Activated naive CD4-positive, alpha-beta T cell treated with Interleukin-2 at 50 U/mL for 16 hours (primary cell): ENCODE measurements at places on chromosomes 3 and 15.
A peak's percentile ranks its signal among the peaks of the same experiment; 100 is the strongest.

- no peak for DNase-seq
Measured at GRCh38 chr15:66004618-66005262, 135.4 kb downstream of the RAB11A start.

GRCh38 chr3:34312684-34313083 is 514.3 kb downstream of the PDCD6IP start:
- no peak for DNase-seq

DNA sequence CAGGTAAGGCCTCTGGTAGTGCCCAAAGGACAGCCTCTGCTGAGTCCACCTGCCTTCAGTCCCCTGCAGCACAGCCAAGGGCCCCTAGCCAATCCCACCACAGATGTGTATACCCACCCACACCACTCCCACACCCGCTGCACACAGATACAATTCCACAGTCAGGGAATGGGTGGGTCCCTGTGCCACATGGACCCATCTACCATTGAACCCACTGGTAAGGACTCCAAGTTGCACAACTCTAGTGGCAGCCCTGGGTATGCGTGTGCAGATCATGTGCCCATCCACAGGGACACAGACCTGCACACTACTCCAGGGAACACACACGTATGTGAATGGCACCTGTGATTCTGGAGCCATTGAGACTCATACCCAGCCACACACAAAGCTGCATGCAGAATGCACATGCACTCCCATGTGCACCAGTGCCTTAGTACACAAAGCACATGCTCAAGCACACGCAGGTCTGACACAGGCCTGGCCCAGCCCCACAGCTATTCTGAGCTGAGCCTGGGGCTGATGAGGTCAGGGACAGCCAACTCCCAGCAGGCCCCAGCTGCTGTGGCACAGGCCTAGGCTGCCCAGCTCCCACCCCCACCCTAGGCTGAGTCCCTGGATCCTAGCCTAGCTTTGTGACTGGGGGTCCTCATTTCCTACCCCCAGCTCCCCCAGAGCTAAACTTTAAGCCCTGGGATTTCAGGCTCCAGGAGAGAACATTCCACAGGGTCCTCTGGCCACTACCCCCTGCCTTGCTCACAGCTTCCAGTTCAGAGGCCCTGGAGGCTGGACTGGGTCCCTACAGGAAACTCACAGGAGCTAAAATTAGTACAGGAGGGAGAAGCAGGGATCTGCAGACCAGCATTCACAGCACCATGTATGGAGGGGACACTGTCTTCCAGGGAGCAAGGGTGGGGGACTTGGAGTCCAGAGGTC is 2.7 kb upstream of the ALS2CL start:
- no peak for DNase-seq

DNA sequence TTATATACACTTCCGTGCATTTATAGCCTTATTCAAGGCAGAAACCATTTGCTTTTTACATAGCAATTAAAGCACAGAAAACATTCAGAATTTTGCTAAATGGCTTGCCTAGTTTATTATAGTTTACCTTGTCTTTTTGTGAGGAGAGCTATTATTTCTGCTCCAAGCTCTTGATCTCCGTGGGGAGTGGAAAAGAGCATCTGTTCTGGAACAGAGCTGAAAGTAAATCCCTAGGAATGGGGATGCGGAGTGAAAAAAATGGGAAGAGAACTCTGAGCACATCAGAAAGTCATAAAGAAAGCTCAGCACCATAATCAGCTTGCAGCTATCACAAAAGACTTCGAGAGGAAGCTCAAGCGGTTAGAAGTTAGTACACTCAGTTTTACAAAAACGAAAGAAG is 1006.7 kb downstream of the ROBO2 start:
- no peak for DNase-seq

DNA sequence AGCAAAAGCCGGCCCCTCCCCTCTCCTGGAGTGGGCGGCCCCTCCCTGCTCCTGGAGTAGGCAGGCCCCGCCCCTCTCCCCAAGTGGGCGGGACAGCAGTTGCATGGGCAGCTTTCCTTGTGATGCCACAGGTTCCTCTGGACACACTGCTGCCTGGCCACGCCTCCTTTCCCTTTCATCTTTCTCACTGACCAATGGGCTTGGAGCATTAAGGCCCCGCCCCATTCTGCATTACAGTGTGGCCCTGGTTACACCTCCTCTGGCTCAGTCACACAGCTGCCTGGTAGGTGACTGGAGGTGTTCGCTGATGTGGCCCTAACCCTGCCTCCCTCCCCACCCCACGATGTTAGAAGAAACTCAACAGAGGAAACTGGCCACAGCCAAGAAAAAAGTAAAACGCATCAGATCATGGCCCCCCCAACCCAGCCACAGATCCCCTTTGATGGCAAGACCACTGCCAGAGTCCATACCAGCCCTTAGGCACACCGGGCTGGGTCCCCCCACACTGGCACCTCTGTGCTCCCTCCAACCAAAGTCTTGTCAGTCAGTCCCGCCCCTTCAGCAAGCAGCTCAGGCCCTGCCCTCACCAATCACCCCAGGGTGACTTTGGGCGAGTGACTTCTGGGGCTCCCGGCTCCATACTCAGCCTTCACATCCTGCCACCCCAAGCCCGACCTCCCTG is 84.3 kb downstream of the ADAMTS7 start:
- no peak for DNase-seq

GRCh38 chr3:57862894-57863293 is 106.8 kb downstream of the SLMAP start:
- no peak for DNase-seq

GRCh38 chr15:79505956-79506355 is 73.8 kb downstream of the MINAR1 start:
- DNase-seq = no peak

GRCh38 chr3:190504354-190505125 is 9.3 kb upstream of the IL1RAP start:
- no peak for DNase-seq

DNA sequence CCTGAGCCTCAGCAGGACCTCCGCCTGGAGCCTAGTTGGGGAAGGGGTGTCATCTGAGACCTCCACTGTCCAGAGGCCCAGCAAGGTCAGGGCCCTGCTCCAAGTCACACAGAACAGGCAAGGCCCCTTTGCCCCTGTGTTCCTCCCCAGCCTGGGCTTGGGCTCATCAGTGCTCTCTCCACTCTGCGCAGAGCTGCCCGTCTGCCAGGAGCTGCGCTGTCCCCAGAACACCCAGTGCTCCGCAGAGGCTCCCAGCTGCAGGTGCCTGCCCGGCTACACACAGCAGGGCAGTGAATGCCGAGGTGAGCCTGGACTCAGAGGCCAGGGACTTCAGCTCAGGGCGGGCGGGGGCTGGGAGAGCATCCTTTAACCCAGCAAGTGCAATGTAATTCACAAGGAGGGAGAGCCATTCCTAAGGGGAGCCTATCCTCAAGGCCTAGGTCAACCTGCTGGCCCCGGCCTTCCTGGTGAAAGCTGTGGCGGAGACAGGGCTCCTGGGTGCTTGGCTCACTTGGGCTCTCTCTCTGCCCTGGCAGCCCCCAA is 7.7 kb downstream of the STAB1 start:
- no peak for DNase-seq

DNA sequence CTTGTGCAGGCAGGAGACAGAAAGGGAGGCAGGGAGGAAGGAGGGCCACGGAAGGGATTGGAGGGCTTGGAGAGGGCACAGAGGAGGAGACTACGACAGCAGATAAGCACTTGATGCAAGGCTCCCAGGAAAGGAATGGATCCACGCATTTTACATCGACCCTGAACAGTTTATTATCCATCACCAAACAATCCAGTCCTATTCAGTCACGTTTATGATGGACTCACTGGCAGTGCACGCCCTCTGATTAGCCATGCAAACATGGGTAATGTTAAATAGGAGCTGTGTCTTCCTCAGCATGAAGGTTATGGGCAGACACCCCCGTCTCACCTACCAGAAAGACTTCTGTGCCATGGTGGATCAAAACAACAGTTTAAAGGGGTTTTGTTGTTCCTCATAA is 80.2 kb upstream of the SNRK start:
- no peak for DNase-seq

DNA sequence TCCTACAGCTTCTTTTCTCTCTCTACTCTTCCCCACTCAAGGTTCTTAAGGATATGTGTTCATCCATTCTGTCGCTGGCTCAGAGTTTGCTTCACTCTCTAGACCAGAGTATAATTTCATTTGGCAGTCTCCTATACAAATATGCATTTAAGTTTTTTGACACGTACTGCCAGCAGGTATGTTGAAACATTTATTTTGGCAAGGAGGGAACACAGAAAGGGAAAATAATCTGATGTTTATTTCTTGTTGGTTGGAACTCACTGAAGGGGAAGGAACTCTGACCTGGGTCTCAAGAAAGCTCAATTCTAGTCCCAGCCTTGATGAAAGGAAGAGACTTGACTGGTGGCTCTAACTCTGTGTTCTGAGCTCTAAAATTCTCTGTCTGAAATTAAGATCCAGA is 21.6 kb downstream of the FANCD2 start:
- no peak for DNase-seq

- DNase-seq = no peak
Measured at GRCh38 chr3:69072928-69073327, 7.2 kb downstream of the UBA3 start.

GRCh38 chr15:74129586-74130154 is 716 bp upstream of the ISLR2 start:
- DNase-seq = no peak

- peak; percentile 79 for DNase-seq
Measured at GRCh38 chr3:11719406-11720303, 75.9 kb upstream of the VGLL4 start.

DNA sequence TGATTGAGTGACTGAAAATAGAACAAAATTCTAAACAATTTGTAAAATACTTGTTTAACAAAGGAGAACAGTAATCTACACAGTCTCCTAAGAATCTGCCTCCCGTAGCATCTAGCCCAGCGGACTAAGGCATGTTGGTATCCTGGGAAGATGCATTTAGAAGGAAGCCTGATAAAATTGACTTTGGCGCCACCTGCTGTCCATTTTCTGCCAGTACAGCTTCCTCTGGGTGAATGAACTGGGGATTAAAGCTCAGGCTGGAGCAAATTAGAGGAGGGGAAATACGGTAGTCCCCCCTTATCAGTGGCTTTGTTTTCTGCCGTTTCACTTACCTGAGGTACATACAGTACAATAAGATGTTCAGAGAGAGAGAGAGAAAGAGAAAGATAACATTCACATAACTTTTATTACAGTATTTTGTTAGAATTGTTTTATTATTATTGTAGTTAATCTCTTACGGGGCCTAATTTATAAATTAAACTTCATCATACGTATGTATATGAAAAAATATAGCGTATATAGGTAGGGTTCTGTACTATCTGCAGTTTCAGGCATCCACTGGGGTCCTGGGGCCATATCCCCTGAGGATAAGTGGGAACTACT is 191.6 kb downstream of the GAP43 start:
- peak; percentile 71 for DNase-seq
